ENCODE measurements at places on chromosomes 2 and 18. TPM values are rescaled to one million over a fixed set of nuclear protein-coding genes. Genes with fewer than 3 reads are reported as not detected.

CHRND gene
- total RNA-seq: not detected

CASP8 gene
- total RNA-seq: 14.0 TPM

MYL1 gene
- total RNA-seq: not detected

SLC38A11 gene
- not detected for total RNA-seq

BMP10 gene
- not detected for total RNA-seq

TUBB8B gene
- not detected for total RNA-seq

IL1B gene
- total RNA-seq: 0.46 TPM

DNA sequence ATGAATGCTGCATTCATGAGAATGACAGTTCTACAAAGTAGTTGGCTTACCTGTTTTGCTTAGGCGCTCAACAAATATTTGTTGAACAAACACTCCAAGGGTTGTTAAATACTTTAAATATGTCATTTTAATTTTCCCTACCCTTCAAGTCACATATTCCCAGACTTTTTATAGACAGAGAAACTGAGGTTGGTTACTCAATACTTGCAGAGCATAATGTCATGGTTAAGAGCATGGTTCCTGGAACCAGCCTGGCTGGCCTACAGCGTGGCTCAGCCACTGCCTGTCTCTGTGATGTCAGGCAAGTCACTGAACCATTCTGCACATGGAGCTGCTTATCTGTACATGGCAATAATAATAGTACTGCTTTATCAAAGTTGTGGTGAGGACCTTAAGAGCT, 120.0 kb upstream of the STK17B start:
- DNase-seq: no peak

DNA sequence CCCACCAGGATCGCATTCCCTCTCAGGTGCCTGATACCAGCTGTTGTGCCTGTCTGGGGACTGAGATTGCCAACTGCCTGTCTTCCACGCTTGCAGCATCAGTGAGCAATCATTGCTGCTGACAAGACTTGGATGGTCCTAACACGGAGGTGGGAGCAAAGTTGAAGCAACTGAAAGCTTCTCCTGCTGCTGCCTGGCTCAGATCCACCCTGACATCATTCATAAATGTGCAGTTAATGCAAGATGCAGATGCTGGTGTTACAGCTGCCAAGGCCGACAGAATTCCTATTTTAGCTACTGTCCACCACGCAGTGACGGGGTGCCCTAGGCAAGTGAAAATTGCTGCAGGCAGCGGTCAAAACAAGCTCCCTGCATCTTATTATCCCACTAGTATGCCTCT, 131.4 kb downstream of the VWC2L start:
- DNase-seq: no peak

- DNase-seq: no peak
Measured at GRCh38 chr2:168155680-168156079, 91.7 kb downstream of the STK39 start.

- no peak for DNase-seq
Measured at GRCh38 chr2:165440367-165440766, 29.1 kb upstream of the CSRNP3 start.

DNA sequence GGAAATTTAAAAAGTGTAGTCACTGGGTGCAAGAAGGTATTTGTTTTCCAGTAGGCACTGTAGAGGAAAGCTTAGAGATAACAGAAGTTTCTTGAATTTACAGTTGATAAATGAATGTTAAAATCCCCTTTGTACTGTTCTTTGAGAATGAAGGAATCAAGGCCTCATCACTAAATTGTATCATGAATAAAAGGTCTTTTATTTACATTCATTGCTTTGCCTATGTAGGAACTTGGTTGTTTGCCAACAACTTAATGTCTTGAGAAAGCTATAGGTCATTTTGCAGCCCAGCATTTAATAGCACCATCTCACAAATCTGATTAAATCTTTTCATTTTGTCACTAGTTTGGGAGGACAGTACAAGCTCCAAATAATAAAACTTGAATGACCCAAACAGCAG, 213.9 kb upstream of the ITGA4 start:
- DNase-seq: no peak

DNA sequence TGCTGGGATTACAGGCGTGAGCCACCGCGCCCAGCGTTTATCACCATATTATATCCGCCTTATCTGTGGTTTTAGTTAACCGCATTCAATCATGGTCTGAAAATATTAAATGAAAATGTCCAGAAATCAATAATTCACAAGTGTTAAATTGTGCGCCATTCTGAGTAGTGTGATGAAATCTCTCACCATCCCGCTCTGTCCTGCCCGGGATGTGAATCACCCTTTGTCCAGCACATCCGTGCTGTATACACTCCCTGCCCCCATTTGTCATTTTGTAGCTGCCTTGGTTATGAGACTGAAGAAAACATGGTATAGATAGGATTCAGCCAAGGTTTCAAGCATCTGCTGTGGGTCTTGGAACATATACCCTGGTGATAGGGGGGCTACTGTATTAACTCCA, 70.7 kb downstream of the TIMM21 start:
- no peak for DNase-seq

GRCh38 chr2:74759986-74760385, 73.9 kb upstream of the HK2 start:
- DNase-seq: no peak

DNA sequence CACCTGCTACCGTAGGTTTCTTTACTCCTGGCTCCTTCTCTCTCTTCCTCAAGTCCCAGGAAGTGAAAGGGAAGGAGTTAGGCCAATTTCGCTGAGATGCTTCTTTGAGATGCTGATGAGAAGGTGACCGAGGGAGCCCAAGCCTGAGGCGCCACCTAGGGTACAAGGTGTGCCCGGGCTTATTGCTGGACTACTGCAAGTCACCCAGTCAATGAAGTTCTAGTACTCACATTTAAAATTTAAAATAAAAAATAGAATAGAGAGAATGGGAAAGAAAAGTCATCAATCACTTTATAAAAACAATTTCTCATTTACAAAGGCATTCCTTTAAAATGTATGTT, 45.3 kb downstream of the ACAA2 start:
- DNase-seq: no peak

GRCh38 chr2:99621774-99622173, 132.0 kb upstream of the REV1 start:
- no peak for DNase-seq

GRCh38 chr2:72147303-72147971, at the start of gene CYP26B1:
Gene CYP26B1 (minus strand): TSS chr2:72147862. CDS start chr2:72147834, 28 bp downstream.
- no peak for DNase-seq

GRCh38 chr2:117952228-117952627, 61.6 kb downstream of the CCDC93 start:
- DNase-seq: no peak

DNA sequence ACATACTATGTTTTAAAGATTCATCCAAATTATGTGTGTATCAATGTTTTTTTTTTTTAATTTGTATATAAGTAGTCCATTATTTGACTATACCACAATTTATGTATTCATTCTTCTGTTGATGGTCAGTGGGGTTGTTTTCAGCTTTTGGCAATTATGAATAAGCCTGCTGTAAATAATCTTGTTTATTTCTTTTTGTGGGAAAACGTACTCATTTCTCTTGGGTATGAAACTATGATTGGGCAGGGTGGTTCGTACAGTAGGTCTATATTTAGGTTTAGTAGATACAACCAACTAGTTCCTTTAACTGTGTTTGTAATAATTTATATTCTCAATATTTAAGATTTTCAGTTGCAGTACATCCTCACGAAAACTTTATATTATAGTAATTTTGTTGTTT, 329.2 kb downstream of the LPIN1 start:
- DNase-seq: no peak

GRCh38 chr2:216235462-216235861, 126.3 kb downstream of the XRCC5 start:
- DNase-seq: no peak

DNA sequence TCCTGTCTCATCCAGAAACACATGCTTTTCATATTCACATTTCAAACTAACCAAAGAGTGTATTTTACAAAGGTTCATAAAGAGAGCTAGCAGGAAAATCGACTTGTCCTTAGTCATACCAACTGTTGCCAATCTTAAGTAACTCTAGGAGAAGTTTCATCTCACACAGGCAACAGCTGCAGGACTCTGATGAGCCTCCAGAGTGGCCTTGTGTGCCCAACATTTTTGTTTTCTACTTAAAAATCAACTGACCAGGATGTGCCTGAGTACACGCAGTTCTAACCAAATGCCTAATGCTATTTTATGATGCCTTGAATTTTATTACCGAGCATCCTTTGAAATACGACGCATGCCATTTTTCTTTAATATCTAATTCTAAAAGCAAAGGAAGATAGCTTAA, 595.9 kb upstream of the LRRTM4 start:
- no peak for DNase-seq

All from pulmonary artery endothelial cell (primary cell).